ENCODE measurements at places on chromosomes 4 and X.

- DNase-seq = no peak
Measured at GRCh38 chr4:56990109-56990905, 11.6 kb downstream of the POLR2B start.

GRCh38 chrX:73182502-73183114 is 32.0 kb downstream of the NAP1L2 start:
- no peak for DNase-seq

DNA sequence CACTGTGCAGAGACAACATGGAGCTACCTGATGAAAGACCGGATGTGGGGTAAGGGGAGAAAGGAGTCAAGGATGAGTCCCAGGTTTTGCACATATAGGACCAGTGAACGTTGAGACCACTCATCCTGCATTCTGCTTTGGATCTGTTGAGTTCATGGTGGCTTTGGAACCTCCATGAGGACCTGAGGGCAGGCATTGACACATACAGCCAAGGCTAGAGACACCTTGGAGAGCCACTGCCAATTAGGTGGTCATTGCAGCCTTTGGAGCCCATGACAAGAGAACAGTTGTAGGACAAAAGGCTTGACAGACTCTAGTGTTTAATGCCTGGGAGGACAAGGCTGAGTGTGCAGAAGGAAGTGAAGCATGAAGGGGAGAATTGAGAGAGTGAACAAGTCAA is 87.9 kb downstream of the STK32B start:
- no peak for DNase-seq

GRCh38 chrX:70049925-70050324 is at the start of gene AWAT2:
AWAT2 (minus strand) TSS chrX:70049938; CDS start chrX:70049932, 6 bp downstream.
- no peak for DNase-seq

DNA sequence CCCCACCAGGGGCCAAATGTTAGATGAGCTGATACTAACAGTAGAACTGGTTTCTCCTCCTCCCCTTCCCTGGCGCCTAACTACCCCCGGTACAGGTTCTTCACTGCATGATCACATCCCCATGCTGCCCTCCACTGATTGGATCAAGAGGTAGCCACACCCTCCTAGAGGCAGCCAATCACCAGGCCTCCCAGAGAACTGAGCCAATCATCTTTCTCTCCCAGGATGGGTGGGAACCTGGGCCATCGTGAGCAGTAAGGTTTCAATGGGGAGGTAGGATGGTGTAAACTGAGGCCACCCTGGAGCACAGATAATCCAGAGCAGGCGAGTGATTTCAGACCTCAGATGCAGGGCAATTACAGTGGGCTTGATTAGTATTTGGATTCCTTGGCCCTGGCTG is 64.2 kb downstream of the PPP2R2C start:
- DNase-seq = no peak

DNA sequence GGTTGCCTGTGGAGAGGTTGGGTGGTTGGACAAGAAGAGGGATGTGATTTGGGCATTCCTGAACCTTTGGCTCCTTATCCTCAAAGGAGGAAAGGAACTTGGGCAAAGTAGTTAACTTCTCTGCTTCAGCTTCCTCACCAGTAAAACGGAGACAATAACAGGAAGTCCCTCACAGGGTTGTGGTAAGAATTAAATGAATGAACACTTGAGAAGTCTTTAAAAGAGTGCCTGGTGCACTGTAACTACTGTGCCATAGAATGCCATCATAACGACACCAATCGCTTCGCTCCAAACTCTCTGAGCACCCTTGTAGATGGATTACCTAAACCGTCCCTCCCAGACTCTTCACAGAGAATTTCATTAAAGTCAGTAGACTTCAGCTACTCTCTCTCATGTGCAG is 10.5 kb downstream of the ZCCHC18 start:
- no peak for DNase-seq

GRCh38 chrX:78979789-78980464 is 34.7 kb downstream of the P2RY10 start:
- peak; percentile 12 for DNase-seq

DNA sequence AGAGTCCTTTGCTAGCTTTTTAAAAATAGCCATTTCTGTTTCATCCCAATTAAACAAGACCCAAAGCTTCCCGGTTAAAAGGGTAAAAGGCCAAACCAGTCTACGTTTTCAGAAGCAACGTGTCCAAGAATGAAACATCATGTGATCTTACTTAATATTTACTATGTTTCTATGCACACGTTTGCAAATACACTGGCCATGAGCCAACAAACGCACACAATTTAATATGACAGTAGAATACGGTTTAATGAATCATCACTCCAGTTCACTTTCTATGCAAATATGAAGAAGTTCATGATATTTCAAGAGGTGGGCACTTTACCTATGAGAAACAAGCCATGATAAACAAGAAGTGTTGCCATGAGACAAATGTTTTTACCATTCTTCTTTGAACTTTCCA is 4.3 kb downstream of the NR0B1 start:
- no peak for DNase-seq

GRCh38 chr4:64882311-64883086 is 473.2 kb upstream of the TECRL start:
- no peak for DNase-seq

Data from stimulated activated CD4-positive, alpha-beta T cell treated with anti-CD3 and anti-CD28 coated beads, Interleukin-15, amount 100 ng/mL, for 24 hours (primary cell).